ENCODE measurements at places on chromosomes 6 and 20.

GRCh38 chr20:25323496-25324246 is 67.0 kb downstream of the ABHD12 start:
- H3K27ac ChIP-seq, result no peak overlapping the region
- no peak for DNase-seq
- no peak overlapping the region for H3K4me3 ChIP-seq
- peaks cover 3% of the 10 kb centered on the region for H3K27me3 ChIP-seq

DNA sequence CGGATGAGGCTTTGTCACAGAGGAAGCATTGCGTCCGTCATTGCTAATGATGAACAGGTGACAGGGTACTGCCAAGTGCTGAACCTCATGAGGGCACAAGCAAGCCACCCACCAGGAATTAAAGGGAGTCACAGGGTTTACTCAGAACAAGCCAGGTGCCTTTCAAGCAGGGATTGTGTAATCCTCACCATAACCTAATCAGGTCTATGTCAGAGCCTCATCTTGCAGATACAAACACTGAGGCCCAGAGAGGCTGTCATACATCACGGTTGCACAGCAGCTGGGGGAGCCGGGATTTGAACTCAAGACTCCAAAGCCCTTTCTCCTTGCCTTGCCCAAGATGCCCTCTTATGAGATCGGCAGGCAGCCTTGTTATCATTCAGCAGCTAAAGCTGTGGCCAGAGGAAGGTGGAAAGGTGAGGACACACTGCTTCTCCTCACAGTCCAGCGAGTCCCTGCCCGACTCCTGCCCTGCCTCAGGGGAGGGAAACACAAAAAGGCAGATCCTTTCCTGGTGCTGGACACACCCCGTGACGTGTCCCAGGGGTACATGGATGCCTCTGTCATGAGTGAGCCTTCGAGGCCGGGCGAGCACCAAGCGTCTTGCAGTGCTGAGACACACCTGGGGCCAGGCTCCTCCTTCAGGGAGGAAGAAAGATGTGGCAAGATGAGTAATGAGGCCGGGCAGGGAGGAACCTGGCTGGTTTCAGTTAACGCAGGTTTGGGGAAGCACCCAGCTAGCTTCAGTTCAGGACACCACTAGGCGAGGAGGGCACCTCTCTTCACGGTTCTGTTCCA is 214.9 kb downstream of the LY86 start:
- no peak for DNase-seq
- H3K27me3 ChIP-seq, result peaks cover 7% of the 10 kb centered on the region
- H3K4me1 ChIP-seq, result peaks cover 3% of the 10 kb centered on the region
- no peaks in the 10 kb centered on the region for H3K36me3 ChIP-seq
- H3K4me3 ChIP-seq, result no peak overlapping the region
- H3K27ac ChIP-seq, result no peak overlapping the region

GRCh38 chr6:80251321-80251720 is 144.8 kb downstream of the BCKDHB start:
- no peak for DNase-seq
- H3K36me3 ChIP-seq, result no peaks in the 10 kb centered on the region
- peaks cover 6% of the 10 kb centered on the region for H3K4me1 ChIP-seq
- H3K4me3 ChIP-seq, result no peak overlapping the region

DNA sequence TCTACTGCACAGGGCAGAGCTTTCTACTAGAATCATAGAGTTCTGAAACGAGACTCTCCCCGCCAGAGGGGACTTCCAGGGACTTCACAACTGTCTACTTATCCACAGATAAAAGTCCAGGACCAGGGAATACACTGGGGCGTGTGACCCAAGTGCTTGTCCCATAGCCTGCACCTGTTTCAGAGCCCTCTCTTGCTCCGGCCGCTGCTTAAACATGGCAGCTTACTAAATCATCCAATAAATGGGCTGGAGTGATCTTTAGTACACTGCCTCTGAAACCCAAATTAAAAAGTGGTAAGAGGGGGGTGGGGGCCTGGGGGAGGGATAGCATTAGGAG is 8.9 kb upstream of the RAB44 start:
- H3K4me3 ChIP-seq, result no peak overlapping the region
- H3K36me3 ChIP-seq, result peaks cover 18% of the 10 kb centered on the region
- no peak overlapping the region for H3K27ac ChIP-seq
- H3K4me1 ChIP-seq, result peaks cover 11% of the 10 kb centered on the region

GRCh38 chr6:35955071-35955470 is 34.2 kb upstream of the SRPK1 start:
- H3K36me3 ChIP-seq, result no peaks in the 10 kb centered on the region
- DNase-seq, result no peak
- no peaks in the 10 kb centered on the region for H3K27me3 ChIP-seq
- H3K27ac ChIP-seq, result no peak overlapping the region
- no peaks in the 10 kb centered on the region for H3K4me1 ChIP-seq
- H3K4me3 ChIP-seq, result no peak overlapping the region

DNA sequence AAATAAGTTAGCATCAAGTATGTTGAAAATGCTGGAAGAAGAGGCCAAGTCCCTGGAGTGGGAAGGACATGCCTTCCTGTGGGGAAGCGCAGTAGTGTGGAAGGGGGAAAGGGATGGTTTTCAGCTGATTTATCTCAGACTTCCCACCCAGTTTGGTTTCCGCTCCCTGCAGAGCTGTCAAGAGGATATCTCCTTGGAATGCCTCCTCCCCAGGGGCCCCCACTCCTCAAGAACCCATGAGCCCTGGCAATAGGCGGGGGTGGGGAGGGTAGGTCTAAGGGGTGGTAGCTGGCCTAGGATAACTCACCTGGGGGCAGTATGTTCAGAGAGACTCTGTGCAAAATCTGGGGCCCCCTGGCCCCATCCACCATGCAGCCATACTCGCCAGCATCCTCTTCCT is 696 bp downstream of the TREML1 start:
- no peak overlapping the region for H3K27ac ChIP-seq
- H3K4me3 ChIP-seq, result no peak overlapping the region
- H3K27me3 ChIP-seq, result peaks cover 12% of the 10 kb centered on the region
- peaks cover 22% of the 10 kb centered on the region for H3K4me1 ChIP-seq
- no peak for DNase-seq

DNA sequence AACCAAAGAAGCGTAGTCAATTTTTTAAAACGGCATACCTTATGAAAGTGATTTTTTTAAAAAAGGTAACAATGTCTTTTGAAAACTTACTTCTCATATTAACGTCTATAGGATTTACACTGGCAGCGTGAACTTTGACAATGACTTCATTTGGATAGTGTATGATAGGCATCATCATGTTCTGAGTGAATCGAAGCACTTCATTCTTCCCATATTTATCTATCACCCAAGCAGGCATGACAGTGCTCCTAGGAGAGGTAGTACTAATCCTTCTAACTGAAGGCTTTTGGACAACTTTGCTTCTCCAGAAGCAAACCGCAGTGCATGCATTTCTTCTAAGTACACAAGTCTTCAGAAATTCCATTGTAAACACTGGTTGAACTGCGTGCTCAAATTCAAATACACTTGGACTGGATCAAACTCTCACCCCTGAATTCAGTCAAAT is 618 bp downstream of the RTN4IP1 start:
- peaks cover 10% of the 10 kb centered on the region for H3K4me1 ChIP-seq
- no peak for DNase-seq
- H3K27ac ChIP-seq, result peak overlapping the region; percentile 2
- H3K27me3 ChIP-seq, result no peaks in the 10 kb centered on the region
- H3K4me3 ChIP-seq, result peak overlapping the region; percentile 97

DNA sequence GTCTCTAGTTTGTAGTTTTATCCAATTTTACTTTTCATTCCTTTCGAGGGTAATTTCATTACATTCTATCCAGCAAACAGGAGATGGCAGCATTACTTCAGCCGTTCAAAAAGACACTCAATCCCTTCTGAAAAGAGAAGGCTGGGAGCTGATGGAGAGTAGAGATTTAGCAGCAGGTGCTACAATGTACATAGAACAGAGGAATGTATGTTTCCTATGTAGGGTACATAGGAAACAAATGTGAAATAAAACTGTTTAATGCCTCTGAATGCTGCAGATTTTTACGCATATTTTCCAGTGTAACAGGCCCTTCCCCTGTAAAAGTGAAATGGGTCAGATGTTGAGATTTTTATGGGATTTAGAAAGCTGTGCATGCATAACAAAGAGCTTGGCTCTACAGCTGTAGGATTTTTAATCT is 16.0 kb downstream of the RPS12 start:
- H3K4me3 ChIP-seq, result no peak overlapping the region
- no peak for DNase-seq
- no peak overlapping the region for H3K27ac ChIP-seq
- no peaks in the 10 kb centered on the region for H3K27me3 ChIP-seq

GRCh38 chr6:3221578-3221977 is 5.9 kb downstream of the TUBB2B start:
- peaks cover 7% of the 10 kb centered on the region for H3K4me1 ChIP-seq

DNA sequence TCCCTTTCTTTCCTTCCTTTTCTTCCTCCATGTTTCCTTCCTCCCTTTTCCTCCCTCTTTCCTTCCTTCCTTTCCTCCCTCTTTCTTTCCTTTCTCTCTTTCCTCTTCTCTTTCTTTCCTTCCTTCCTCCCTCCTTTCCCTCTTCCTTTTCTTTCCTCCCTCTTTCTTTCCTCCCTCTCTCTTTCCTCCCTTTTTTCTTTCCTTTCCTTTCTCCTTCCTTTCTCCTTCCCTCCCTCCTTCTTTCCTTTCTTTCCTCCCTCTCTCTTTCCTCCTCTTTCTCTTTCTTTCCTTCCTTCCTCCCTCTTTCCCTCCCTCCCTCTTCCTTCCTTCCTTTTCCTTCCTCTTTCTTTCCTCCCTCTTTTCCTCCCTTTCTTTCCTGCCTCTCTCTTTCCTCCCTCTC is 86.3 kb upstream of the FERMT1 start:
- H3K27me3 ChIP-seq, result no peaks in the 10 kb centered on the region
- H3K27ac ChIP-seq, result no peak overlapping the region
- H3K36me3 ChIP-seq, result no peaks in the 10 kb centered on the region
- no peak overlapping the region for H3K4me3 ChIP-seq
- DNase-seq, result no peak

All from endothelial cell (in vitro differentiated cells).